Activated CD4-positive, alpha-beta T cell treated with anti-CD3 and anti-CD28 coated beads, Interleukin-2, amount 50 U/mL, for 1 hour (primary cell): ENCODE measurements at places on chromosomes 2 and 18.

DNA sequence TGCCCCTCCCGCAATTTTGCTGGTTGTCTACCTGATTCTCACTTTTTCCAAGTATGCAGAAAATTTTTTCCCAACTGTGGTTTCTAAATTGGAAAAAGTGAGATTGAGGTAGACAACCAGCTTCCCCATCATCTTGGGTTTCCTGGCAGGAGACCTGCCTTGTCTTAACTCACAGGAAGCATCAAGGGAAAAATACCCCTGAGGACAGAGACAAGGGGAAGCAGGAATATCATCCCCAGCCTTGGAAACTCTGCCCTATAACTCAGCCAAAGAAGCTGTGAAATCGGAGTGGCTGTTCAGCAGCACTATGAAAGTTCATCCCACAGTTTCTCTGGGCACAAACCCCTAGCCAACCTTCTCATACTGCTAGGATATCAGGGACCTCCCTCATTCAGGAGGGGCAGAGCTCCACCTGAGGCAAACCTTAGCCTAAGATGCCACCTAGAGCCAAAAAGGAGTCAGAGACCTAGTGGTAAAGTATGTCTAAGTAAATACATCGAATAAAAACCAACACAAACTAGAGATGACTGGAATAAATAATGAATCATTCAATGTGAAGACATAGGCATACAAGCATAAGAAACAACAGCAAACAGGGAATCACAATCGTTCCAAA, 68.2 kb downstream of the ZSWIM2 start:
- no peak for DNase-seq

DNA sequence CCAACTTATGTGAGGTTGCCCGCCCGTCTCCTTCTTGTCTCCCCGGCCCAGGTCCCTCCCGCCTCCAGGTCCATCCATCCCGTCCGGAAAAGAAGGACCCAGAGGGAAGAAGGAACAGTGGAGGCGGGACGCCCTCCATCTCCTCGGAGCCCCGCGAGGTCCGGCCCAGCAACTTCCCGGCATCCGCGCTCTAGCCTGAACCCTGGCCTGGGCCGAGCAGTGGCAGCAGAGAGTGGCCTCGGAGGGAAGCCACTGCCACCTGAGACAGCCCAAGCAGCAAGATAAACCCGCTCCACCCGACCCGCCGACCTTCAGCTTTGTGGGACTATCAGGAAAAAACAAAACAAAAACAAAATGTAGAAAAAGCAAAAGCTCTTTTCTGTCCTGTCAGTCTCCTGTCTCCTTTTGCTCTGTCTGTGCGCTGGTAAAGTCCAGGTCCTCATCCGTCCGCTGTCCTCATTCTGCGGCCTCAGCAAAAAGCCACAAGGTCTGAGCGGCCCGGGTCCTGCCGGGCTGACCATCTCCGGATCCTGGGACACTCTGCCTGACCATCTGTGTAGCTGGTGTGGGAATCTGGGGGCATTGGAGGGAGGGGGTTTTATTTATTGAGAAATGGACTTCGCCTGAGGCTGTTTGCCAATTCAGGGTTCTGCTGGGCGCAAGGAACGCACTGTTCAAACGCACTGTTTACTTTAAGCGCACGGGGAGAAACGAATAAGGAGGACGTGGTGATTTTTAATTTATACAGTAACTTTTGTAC, 3.1 kb downstream of the DLX1 start:
- no peak for DNase-seq

- no peak for DNase-seq
Observed at GRCh38 chr2:46554397-46554796, 75.0 kb downstream of the TMEM247 start.

DNA sequence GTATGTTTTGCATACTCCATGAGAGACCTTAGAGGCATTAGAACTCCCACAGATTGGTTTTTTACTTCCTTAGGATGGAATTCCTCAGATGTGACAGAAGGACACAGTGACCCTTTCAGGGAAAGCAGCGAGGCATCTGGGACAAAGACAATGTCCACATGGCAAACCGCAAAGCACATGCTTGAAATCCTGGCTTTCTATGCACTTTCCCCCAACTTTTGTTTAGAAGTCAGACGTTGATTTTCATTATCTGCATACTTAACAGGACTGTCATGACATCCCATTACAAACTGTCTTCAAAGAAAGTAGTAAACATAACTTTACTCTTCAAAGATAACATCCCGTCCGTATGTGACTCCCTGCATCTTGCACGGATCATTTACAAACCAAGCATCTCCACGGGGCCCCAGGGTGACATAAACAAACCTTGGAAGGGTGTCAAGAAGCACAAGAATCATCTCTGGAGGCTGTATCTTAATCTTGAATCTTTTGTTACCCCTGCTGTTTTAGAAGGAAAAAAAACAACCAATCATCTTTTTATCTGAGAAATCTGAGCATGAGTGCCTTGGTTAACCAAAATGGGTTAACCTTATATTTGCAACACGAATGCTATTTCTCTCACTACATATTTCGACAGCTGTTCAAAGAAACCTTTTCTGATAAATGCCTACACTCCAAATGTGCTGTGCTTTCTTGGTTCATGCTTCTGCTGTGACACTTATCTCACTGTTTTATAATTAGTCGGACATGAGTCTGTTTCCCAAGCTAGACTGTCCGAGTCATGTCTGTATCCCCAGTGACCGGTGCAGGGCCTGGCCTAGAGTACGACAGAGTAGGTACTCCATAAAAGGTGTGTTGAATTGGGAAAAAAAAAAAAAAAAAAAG, 90.8 kb downstream of the CCBE1 start:
- DNase-seq = no peak

- DNase-seq = no peak
Observed at GRCh38 chr2:15889442-15890123, 50.8 kb upstream of the MYCN start.

- DNase-seq = no peak
Observed at GRCh38 chr2:111042261-111042660, 78.5 kb upstream of the BCL2L11 start.

DNA sequence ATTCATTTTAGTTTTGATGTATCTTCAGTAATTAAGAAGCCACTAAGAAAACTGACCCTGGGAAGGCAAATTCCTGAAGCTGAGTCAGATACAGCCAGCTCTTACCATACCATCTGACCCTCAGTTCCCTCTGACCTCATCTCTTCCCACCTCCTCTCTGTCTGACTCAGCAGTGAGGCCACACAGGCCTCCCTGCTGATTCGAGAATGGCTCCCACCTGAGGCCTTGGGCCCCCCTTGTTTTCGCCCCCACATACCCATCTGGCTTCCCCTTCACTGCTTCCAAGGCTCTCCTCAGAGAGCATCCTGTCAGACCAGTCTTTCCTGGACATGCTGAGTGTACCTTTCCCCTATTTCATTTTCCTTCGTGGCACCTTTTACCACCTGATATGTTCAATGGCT, 71.0 kb upstream of the CYP1B1 start:
- no peak for DNase-seq
